Stimulated activated CD8-positive, alpha-beta memory T cell treated with anti-CD3 and anti-CD28 coated beads, Interleukin-7, amount 100 ng/mL, for 1 hour (primary cell): ENCODE measurements at places on chromosomes 3 and 15.

DNA sequence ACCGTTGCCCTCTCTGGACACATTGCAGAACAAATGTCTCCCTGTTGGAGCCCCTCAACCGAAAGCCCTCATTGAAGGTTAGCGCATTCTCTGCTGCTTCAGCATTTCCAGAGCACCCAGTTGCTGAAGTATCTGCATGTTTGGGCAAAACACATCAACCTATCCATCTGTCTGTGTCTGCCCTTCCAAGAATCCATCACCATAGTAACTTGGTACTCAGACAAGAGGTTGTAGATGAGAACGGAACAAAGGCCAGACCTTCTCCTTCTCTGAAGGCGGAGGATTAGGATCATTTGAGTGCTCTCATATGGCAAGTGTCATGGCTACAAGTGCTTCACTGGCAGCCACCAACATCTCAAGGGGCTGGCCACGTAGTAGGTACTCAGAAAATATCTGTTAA is 23.1 kb upstream of the RHO start:
- no peak for DNase-seq

DNA sequence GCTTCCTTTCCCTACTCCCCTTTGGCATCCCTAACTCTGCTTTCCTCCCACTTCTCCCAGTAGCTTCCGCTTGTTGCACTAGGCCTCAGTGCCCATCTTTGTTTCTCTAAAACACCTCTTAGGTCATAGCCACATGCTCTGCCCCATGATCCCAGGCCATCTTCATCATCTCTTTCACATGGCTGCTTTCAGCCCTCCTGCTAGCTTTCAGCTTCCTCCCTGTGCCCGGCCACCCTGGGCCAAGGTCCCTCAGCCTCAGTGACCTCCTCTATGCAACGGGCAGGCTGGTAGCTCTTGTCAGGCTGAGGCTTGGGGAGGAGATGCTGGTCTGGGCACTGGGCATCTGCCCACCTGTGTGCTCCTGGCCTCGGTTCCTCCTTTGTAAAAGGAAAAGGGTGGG is 2.3 kb downstream of the PLEKHO2 start:
- DNase-seq, result no peak

DNA sequence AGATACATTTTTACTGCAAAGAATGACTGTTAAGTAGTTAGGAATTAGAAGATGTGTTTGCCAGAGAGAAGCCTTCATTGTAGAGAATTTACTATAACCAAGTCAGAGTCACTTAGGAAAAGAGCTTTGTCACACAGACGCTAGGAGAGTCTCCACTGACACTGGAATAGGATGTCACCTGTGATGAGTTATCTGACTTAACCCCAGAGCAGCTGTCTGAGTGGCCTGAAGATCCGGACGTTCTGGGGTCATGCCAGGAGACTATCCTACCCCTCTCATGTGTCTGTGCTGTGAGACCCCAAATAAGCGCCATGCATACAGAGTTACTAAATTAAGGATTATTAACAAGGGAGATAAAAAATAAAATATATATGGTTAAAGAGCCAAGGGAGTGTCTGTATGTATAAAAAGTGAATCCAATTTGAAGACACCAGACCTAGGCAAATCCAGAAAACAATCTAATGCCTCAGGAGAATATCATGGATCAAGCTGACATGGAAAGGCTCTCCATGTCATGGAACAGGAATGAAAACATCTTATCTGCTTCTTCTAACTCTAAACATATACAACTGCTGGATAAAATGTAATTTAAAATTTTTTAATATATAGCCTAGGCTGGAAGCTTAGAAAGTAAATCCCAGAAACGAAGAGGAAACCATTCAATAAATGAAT is 43.5 kb downstream of the ITGB5 start:
- no peak for DNase-seq

DNA sequence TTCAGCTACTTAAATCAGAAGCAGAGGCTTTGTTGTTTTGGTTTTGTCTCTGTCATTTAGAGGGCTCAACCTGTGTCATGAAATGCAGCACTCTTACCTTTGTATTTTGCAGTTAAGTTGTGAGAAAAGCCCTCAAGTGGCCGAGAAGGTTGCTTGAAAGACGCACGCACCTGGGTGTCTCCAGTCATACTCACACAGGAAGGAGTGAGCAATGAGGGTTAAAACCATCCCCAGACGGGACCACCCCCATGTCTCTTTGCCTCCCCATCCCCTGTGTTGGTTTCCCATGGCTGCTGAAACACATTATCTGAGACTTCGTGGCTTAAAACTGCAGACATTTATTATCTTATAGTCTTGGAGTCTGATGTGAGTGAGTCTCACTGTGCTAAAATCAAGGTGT is 376.1 kb upstream of the CFAP20DC start:
- no peak for DNase-seq

- DNase-seq, result no peak
Observed at GRCh38 chr3:134449277-134449676, 36.5 kb downstream of the ANAPC13 start.

DNA sequence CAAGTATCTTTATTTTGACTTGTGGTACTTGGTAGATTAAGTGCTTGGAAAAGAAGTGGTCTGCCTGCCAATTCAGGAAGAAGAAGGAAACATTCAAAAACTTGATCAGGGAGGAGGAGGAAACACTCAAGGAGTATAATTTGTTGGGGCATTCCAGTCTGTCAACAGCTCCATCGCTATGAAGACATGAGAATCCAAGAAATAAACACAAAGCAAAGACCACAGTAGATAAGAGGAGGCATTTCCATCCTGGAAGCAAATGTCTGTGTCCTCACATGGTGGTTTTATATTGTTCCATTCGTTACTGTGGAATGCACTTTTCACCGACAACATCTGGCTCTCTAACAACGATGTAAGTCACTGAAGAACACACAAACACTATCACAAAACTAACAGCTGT is 176.1 kb upstream of the FRMD4B start:
- DNase-seq, result no peak

- DNase-seq, result peak; percentile 48
Observed at GRCh38 chr3:53046171-53047170, 598 bp upstream of the SFMBT1 start.

DNA sequence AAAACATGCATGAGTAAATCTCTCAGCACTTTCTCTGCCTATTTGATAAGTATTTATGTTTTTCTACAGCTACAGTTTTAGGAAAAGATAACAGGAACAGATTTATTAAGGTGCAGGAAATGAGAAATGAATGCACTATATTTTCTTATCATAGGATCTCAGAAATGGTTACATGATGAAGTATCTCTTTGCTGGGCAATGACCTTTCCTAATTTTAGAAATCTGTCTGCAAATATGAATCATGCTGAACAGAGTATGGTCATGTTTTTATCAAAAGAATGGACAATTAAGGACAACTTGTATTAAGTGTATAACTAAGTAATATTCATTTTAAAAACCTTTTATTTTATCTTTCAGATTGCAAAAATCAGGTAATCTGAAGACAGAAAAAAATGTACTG is 53.8 kb upstream of the SPPL2A start:
- DNase-seq, result no peak

DNA sequence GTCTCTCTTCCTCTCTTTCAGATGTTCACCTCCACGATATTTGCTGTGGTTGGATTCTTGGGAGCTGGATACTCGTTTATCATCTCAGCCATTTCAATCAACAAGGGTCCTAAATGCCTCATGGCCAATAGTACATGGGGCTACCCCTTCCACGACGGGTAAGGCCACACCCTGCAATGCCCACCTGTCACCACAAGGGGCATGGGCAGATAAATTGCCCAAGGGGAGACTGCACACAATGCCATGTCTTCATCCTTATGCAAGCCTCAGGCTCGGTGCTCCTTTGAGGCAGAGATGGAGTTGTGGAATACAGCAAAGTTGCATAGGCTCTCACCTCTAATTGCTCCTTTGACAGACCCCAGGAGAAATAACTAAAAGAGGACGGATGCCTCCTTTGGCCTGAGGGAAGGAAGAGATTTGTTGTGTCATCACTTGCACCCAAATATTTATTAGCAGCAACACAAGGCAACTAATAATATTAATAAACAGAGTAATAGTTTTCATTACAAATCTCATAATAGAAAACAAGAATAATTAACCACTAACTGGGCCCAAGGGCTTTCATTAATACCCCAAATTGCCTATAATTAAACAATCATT is 13.2 kb downstream of the TM4SF4 start:
- no peak for DNase-seq

DNA sequence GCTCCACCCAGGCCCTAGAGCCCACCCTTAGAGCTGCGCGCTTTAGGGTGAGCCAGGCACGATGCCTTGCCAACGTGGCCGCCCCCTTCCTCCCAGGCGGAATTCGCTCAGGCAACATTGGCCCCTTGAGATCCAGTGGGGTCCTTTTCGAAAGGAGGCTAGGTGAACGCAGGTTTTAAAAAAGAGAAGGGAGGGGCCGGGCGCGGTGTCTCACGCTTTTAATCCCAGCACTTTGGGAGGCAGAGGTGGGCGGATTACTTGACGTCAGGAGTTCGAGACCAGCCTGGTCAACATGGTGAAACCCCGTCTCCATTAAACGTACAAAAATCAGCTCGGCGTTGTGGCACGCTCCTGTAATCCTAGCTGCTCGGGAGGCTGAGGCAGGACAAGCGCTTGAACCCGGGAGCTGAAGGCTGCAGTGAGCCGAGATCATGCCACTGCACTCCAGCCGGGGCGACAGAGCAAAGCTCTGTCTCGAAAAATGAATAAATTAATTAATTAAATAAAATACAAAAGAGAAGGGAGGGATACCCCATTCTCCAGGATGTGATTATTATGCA is 984 bp upstream of the RPP25 start:
- DNase-seq, result no peak

DNA sequence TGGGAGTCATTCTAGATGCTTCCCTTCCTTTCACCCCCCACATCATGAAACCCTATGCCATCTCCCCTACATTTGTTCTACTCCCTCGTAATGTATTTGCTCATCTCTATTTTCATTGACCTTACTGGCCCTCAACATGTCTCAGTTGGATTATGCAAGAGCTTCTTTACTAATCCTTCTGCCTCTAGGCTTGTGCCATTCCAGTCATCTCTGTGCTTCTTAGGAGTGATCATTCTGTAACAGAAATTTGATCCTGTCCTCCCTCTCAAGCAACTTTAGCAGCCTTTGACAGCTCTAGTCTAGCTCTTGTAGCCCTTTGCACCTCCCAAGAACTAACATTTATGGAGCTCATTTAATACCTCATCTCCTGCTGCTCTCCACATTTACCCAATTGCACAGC is 64.7 kb downstream of the ISL2 start:
- no peak for DNase-seq

DNA sequence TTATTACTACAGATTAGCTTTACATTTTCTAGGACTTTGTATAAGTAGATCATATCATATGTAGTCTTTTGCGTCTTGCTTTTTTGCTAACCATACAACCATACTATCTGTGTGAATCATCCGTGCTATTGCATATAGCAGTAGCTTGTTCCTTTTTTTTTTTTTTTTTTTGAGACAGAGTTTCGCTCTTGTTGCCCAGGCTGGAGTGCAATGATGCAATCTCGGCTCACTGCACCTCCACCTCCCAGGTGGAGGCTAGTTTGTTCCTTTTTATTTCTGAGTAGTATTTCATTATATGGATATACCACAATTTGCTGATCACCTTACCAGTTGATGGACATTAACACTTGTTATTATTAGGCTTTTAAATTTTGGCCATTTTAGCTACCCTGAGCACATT is 54.5 kb upstream of the TBL1XR1 start:
- DNase-seq, result no peak

DNA sequence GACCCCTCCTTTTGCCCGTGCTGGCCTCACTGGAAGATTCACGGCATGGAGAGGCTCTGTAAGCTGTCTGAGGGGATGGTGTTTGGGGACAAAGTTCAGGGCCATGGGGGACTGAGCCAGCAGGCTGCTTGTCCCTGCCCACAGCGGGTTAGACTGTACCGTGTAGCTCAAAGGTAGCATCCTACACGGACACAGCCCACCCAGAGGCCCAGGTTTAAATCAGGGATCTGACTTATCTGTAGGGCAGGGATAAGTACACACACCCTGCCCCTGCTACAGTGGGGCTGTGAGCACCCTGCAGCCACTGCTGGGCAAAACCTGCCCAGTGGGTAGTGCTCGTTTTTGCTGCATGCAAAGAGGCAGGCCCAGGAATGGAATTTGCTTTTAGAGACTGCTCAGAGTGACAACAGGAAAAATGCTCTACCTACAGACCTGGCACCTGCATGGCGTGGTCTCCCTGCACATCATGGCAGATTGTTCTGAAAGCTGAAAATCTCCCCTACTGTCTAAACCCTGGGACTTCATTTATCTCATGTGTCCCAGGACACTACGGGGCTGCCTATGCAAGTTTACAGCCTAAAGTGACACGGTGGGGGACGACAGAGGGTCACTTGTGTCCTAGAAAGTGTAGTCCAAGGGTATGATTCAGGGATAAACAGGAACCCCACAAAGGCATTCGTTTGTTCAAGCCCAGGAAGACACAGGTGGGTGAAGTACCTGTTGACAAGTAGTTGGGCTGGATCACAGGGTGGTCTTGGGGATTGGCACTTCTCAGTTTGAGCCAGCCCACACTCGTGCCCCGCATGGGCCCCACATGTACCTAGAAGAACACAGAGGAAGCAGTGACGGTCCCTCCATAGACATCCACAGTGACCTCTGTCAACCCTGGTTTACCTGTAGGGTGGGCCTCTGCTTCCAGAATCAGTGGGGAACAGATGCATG is 27.7 kb downstream of the CHDH start:
- DNase-seq, result no peak

- no peak for DNase-seq
Observed at GRCh38 chr15:63052077-63052841, 9.7 kb downstream of the TPM1 start.

DNA sequence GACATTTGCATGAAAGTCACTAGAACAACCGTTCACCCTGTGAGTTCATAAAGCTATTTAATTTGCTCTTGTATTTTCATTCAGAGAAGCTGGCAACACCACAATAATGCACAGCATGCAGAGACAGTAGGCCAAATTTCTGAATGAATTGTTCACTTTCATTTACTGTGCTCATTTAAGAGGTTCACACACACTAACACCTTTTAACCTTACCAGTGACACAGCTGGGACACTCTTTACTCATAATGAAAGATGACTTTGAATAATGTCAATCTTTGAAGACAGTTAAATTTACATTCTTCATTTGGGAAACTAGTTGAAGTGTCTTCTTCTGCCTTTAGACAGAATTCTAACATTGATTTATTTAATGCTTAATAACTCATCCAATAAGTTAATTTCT is 95.7 kb downstream of the ROBO1 start:
- DNase-seq, result no peak

DNA sequence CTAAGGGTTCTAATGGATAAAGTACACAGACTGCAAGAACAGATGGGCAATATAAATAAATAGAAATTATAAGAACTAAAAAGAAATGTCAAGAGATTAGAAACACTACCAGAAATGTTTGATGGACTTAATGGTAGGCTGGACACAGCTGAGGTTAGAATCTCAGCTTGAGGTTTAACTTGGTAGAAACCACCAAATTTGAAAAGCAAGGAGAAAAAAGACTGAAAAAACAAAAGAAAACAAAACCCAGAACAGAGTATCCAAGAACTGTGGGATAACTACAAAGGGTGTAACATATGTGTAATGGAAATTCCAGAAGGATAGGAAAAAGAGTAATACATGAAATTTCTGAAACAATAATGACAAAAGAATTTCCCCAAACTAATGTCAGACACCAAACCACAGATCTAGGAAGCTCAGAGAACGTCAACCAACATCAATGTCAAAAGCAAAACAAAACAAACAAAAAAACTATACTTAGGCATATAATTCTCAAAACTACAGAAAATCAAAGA is 35.0 kb downstream of the RFX7 start:
- no peak for DNase-seq
